ENCODE measurements at places on chromosomes 6 and 20. TPM values are rescaled to one million over a fixed set of nuclear protein-coding genes. Genes with fewer than 3 reads are reported as not detected.
A peak's percentile ranks its signal among the peaks of the same experiment; 100 is the strongest.

The PACSIN1 gene
- not detected for total RNA-seq

DNA sequence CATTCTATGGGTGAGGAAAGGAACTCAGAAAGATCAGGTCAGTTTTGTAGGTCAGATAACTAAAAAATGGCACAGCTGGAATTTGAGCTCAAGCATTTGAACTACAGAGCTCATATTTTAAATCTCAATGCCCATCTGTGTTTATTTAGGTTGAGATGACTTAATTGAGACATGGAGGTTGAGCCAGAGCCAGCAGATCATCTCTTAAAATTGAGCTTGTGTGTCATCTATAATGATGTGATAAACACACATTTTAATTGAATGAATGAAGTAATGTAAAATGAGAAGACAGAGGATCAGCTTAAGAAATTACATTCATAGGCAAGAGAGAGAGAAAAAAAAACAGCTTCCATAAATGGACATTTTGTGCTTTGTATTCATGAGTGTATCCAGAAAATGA lies 3.7 kb downstream of the MANEA start:
- no peak overlapping the region for H3K4me3 ChIP-seq
- no peak overlapping the region for H3K27ac ChIP-seq
- no peak for DNase-seq

The TPX2 gene
- 1.6 TPM for total RNA-seq

- no peak overlapping the region for H3K4me3 ChIP-seq
- H3K4me1 ChIP-seq, result no peaks in the 10 kb centered on the region
- H3K36me3 ChIP-seq, result no peaks in the 10 kb centered on the region
- no peak for DNase-seq
These were observed 33.2 kb upstream of the SLC22A23 start for GRCh38 chr6:3489961-3490624.

The CABLES2 gene
- total RNA-seq, result 4.1 TPM

The MLN gene
- not detected for total RNA-seq

DNA sequence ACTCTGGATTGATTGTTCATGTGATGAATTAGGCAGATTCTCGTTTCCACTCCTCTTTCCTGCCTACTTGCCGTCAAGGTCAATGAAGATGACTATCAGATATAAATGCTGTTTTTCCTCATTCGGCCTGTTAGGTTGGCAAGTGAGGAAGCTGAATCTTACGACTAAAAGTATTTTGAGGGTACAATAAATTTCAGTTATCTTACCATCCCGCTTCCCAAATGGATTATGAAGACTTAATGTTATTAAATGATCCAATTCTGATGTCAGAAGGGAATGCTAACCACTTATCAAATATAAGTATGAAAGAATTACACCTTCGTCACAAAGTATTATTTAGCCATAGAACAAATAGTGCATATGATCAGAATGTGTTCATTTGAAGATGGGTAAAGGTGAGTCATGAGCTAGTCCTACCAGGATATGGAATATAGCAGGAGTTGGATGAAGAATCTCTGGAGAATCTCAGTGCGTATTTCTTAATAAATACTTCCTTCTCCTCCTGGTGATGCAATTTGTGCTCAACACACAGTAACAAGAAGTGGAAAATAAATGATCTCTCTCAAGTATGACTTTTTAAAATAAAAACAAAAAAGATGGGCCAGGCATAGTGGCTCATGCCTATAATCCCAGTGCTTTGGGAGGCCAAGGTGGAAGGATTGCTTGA lies 4.6 kb downstream of the GPLD1 start:
- no peaks in the 10 kb centered on the region for H3K36me3 ChIP-seq
- H3K27ac ChIP-seq, result no peak overlapping the region
- no peak for DNase-seq
- H3K4me3 ChIP-seq, result no peak overlapping the region

DNA sequence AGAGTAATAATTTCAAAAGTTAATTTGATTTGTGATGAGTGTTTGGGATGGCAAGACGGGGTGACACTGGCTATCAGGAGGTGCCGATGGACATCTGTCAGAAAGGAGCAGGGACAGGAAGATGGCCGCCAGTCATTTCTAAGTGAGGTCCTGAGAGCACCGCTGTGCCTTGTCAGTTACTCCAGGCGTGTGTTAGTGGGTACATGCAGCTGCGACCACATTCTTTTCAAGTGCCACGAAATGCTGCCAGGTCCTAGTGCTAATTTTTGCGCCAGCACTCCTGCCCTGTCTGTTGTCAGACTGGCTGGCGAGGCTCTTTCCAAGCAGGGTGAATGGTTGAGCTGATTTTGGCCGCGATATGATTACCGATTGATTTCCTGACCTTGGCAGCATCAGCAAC lies 64.6 kb upstream of the INSM1 start:
- no peaks in the 10 kb centered on the region for H3K27me3 ChIP-seq
- H3K4me1 ChIP-seq, result no peaks in the 10 kb centered on the region
- DNase-seq, result no peak
- no peaks in the 10 kb centered on the region for H3K36me3 ChIP-seq

The PGC gene
- 1,050 TPM for total RNA-seq

The RCAN2 gene
- 11.7 TPM for total RNA-seq

- peaks cover 30% of the 10 kb centered on the region for H3K27me3 ChIP-seq
- no peak overlapping the region for H3K27ac ChIP-seq
- H3K4me1 ChIP-seq, result no peaks in the 10 kb centered on the region
- no peaks in the 10 kb centered on the region for H3K36me3 ChIP-seq
These were observed 17.6 kb upstream of the POU3F2 start for GRCh38 chr6:98816799-98817198.

DNA sequence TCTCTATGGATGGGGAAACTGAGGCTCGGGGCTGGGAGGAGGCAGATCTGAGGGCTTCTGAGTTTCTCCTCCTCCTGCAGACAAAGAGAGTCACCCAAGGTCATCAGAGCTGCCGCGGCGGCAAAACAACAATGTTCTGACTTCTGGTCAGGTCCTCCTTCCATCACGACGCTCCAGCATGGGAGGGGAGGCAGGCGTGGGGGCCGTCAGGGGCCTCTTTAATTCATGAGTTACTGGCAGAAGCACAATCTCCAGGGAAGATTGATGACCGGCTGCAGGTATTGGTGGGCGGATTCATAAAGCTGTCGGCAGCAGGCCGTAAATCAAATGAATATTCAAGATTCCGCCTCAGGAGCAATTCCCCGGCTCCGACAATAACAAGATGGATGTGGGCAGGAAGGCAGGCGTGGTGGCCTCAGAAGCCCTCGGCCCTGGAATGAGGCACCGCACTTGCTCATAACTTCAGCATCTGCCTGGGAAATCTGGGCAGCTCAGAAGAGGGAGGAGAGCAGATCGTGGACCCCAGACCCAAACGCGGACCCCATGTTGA lies 19.1 kb downstream of the PCK1 start:
- DNase-seq, result no peak
- H3K27ac ChIP-seq, result no peak overlapping the region
- peaks cover 19% of the 10 kb centered on the region for H3K4me1 ChIP-seq
- no peaks in the 10 kb centered on the region for H3K36me3 ChIP-seq

DNA sequence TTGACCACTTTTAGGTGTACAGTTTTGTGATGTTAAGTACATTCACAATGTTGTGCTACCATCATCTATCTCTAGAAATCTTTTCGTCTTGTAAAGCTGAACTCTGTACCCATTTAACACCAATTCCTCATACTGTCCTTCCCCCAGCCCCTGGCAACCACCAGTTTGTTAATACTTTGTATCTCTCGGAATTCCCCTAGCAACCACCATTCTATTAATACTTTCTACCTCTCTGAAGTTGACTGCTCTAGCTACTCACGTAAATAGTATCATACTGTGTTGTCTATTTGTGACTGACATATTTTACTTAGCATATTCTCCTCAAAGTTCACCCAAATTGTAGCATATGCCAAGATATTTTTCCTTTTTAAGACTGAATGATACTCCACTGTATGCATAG lies 82.3 kb upstream of the CLDN20 start:
- no peaks in the 10 kb centered on the region for H3K4me1 ChIP-seq
- DNase-seq, result no peak
- no peak overlapping the region for H3K4me3 ChIP-seq
- no peaks in the 10 kb centered on the region for H3K36me3 ChIP-seq
- H3K27ac ChIP-seq, result no peak overlapping the region

The SAPCD1 gene
- 2.6 TPM for total RNA-seq

The CLPSL1 gene
- not detected for total RNA-seq

The GPLD1 gene
- 3.1 TPM for total RNA-seq

GRCh38 chr6:169487579-169488436 lies 214.0 kb downstream of the WDR27 start:
- DNase-seq, result no peak
- H3K36me3 ChIP-seq, result no peaks in the 10 kb centered on the region
- H3K27ac ChIP-seq, result no peak overlapping the region
- no peak overlapping the region for H3K4me3 ChIP-seq

- H3K36me3 ChIP-seq, result no peaks in the 10 kb centered on the region
- no peaks in the 10 kb centered on the region for H3K27me3 ChIP-seq
- H3K4me1 ChIP-seq, result peaks cover 9% of the 10 kb centered on the region
- no peak overlapping the region for H3K27ac ChIP-seq
- H3K4me3 ChIP-seq, result no peak overlapping the region
These were observed 11.5 kb downstream of the ATP9A start for GRCh38 chr20:51756653-51757052.

- peaks cover 16% of the 10 kb centered on the region for H3K27me3 ChIP-seq
- no peaks in the 10 kb centered on the region for H3K36me3 ChIP-seq
- no peaks in the 10 kb centered on the region for H3K4me1 ChIP-seq
- H3K4me3 ChIP-seq, result no peak overlapping the region
- H3K27ac ChIP-seq, result no peak overlapping the region
- DNase-seq, result no peak
These were observed 115.2 kb upstream of the RNF24 start for GRCh38 chr20:4130404-4131189.

The SOX18 gene
- total RNA-seq, result 135 TPM

DNA sequence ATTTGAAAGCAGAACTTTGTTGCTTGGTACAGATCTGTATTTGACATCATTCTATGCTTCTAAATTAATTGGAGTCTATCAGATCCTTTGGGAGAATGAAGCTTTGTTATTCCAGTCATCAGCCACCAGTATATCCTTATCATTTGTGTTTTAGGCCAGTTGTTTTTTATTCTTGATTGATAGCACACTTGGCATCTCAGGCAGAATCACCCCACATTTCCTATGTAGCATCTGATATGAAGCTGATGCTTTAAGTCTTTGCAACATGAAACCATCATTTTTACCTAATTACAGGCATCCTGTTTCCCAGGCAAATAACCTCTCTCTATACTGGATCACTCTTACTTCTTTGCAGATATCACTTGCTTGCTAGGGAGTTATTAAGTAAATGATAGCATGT lies 20.7 kb upstream of the RNGTT start:
- peaks cover 7% of the 10 kb centered on the region for H3K4me1 ChIP-seq
- no peak overlapping the region for H3K4me3 ChIP-seq
- H3K36me3 ChIP-seq, result no peaks in the 10 kb centered on the region
- DNase-seq, result no peak

The SMLR1 gene
- total RNA-seq, result not detected

The MEI4 gene
- total RNA-seq, result not detected

DNA sequence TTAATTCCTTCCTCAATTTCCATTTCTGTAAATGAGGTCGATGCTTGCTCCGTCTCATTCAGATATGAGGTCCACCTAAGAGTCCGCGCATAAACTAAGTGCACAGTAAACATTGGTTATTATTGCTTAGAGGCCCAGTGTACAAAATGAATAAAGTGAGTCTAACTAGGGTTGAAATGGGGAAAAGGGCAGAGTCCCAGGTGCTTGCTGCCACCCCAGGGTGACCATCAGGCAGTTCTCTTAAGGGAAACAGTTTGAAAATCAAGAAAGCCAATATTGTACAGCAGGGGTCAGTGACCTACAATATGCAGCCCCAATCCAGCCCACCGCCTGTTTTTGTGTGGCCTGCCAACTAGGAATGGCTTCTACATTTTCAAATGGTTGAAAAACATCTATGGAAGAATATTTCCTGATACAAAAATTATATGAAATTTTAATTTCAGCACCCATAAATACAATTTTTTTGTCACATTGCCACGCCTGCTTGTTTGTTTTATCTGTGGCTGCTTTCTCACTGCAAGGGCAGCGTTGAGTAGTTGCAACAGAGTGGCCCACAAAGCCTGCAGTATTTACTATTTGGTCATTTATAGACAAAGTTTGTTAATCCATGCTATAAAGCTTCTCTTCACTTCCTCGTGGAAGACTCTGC lies 43.3 kb downstream of the SLC13A3 start:
- no peaks in the 10 kb centered on the region for H3K4me1 ChIP-seq
- no peaks in the 10 kb centered on the region for H3K36me3 ChIP-seq
- no peak overlapping the region for H3K4me3 ChIP-seq
- no peaks in the 10 kb centered on the region for H3K27me3 ChIP-seq

DNA sequence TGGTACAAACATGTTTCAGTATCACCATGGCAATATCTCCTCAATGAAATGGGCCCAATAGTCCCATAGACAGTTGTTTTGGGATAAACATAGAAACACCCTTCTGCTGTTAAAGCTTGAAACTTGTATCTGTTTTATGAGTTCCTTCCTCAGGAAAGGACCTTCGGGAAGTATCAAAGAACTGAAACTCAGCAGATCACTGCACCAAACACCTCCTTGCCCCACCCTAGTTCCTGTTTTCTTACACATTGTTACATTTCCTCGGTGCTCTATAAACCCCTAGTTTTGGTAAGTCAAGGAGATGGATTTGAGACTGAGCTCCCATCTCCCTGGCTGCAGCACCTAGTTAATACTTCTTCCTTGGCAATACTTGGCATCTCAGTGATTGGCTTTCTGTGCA lies 73.8 kb upstream of the ECI2 start:
- no peak for DNase-seq
- H3K36me3 ChIP-seq, result no peaks in the 10 kb centered on the region
- no peak overlapping the region for H3K4me3 ChIP-seq
- H3K27ac ChIP-seq, result no peak overlapping the region

GRCh38 chr20:63442100-63442493 lies 30.4 kb downstream of the KCNQ2 start:
- H3K27me3 ChIP-seq, result peaks cover 14% of the 10 kb centered on the region
- DNase-seq, result no peak
- H3K4me3 ChIP-seq, result no peak overlapping the region

The SPATS1 gene
- not detected for total RNA-seq

DNA sequence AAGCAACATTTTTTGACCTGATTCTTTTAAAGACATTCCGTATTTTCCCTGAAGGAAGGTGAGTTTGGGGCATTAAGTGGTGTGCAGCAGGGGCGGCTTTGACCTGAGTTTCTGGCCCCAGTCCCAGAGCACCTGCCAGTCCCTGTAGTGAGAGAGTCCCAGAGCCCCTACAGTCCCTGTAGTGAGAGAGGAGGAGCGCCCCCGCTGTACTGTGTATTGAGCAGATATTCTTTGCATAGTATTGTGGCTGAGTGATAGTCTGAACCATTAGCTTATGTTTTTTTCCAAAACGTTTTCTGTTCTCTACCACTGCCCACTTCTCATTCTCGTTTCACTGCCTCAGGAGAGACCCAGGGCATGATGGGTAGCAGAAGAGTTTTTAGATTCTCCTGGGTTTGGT lies 17.2 kb upstream of the SH3BGRL2 start:
- no peak for DNase-seq
- no peak overlapping the region for H3K27ac ChIP-seq
- H3K4me1 ChIP-seq, result no peaks in the 10 kb centered on the region
- no peaks in the 10 kb centered on the region for H3K36me3 ChIP-seq
- H3K4me3 ChIP-seq, result no peak overlapping the region
- H3K27me3 ChIP-seq, result no peaks in the 10 kb centered on the region

The MTHFD1L gene
- total RNA-seq, result 27.9 TPM

- peak overlapping the region; percentile 31 for H3K4me3 ChIP-seq
- peaks cover 11% of the 10 kb centered on the region for H3K27me3 ChIP-seq
- DNase-seq, result no peak
These were observed 82.2 kb upstream of the DUSP22 start for GRCh38 chr6:210104-210456.

The TRIM38 gene
- 18.0 TPM for total RNA-seq
